Epithelial cell of prostate (primary cell): ENCODE measurements at places on chromosomes 7 and 10.
A peak's percentile ranks its signal among the peaks of the same experiment; 100 is the strongest.

- DNase-seq = no peak
Measured at GRCh38 chr7:43591558-43592180, 8.8 kb downstream of the STK17A start.

GRCh38 chr7:100222445-100223132, 2.8 kb downstream of the PVRIG start:
- DNase-seq = no peak

DNA sequence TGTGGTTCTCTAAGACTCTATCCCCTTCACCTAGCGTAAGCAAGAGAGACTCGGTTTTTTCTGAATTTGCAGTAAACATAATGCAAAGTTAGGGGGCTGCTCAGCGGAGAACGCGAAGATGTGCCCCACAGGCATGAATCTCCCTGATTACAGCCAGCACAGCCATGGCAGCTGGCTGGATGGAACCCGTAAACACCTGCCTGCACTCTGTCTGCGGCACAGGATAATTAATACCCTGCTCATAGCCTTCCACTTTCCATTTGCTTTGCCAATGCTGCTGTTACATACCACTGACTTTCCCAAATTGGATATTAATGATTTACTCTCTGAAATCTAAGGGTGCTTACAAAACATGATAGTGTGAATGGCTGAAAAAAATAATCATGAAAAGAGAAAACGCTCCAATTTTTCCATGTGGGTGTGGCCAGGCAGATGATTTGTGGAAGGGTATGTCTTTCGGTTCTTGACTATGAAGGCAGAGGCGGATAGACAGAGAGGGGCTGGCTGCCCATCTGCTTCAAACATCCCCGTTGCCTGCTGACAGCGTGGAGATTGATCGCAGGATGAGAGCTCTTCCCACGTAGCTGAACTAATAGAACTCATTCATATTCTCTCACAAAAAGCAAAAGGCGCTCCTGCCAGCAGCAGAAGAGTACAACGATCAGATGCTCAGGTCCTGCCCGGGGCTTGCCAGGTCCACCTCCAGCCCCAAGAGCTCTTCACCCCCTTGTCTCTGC, 193.2 kb upstream of the GHITM start:
- DNase-seq = no peak

DNA sequence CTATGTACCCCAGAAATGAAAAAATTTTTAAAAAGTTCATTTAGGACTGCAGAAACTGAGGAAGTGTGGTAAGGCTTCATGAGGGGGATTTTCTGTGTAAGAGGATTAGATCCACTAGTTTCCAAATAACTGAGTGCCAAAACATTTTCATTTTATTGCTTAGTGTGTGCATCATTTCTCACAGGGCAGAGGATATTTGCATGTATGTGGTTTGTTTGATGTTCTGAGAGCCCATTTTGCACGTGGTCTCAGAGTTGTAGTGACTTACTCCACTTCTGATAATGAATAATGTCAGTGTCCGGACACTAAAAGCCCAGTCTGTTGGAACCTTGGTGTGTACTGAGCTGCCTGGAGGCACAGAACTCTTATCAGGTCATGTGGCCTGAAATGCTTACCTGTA, 299.9 kb downstream of the AUTS2 start:
- DNase-seq = no peak

- DNase-seq = no peak
Measured at GRCh38 chr7:98276241-98276761, 5.2 kb upstream of the BRI3 start.

DNA sequence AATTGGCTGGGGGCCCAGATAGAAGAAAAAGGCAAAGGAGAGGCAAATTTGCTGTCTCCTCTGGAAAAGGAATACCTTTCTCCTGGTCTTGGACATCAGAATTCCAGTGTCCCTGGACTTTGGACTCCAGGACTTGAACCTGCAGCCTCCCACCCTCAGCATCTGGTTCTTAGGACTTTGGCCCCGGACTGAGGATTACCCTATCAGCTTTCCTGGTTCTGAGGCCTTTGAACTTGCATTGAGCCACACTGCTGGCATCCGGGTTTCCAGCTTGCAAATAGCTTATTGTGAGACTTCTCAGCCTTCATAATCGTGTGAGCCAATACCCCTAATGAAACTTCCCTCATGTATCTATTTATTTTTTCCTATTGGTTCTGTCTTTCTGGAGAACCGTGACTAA, 68.3 kb downstream of the DNAH11 start:
- no peak for DNase-seq

- DNase-seq = no peak
Measured at GRCh38 chr7:105800849-105801534, 75.4 kb downstream of the ATXN7L1 start.

DNA sequence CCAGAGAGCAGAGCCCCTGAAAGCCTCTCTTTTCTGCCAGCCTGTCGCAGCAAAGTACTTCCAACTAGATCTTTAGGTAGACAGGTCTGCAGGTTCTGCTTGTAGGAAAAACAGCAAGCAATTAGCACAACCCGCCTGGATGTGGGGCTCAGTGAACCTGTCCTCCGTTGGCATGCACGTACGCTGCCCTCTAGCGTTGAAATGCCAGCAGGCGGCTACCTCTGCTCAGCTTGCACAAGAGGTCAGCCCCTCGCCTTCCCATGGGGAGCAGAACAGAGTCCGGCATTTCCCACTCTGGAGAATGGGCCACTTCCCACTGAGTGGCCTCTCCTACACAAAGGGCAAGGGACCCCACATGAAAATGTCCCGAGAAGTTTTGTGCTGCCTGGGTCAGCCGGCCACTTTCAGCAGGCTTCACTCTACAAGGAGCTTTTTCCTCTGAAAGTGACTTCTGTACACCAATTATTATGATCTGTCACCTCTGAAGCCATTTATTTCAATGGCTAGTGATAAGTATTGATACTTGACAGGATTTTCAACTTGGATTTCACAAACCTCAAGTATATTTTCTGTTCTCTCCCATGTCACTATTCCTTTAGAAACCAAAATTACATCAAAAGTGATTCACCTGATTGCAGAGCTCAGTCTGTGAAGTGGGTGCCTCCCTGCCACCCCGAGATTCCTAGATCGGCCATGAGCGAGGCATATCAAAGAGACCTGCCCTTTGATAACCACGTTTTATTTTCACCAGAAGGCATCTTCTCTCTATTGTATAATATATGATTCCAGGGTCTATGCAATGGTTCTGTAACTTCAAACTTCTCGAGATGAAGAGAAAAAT, 56.7 kb downstream of the JCAD start:
- DNase-seq = peak; percentile 31

- DNase-seq = no peak
Measured at GRCh38 chr7:33667196-33667595, 238.1 kb upstream of the BMPER start.

DNA sequence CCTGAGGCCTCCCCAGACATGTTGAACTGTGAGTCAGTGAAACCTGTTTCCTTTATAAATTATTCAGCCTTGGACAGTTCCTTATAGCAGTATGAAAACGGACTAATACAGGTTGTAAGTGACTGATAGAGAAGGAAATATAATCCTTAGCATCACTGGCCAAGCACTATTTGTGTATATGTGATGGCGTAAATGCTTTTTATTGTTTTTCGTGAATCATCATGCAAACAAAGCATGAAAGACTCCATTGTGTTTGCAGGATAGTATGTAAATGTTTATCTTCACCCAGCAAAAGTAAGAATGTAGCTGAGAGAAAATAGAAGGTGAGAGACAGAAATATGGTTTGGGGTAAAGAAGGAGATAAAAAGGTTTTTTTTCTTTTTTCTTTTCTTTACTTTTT, 92.5 kb upstream of the LRGUK start:
- peak; percentile 29 for DNase-seq

DNA sequence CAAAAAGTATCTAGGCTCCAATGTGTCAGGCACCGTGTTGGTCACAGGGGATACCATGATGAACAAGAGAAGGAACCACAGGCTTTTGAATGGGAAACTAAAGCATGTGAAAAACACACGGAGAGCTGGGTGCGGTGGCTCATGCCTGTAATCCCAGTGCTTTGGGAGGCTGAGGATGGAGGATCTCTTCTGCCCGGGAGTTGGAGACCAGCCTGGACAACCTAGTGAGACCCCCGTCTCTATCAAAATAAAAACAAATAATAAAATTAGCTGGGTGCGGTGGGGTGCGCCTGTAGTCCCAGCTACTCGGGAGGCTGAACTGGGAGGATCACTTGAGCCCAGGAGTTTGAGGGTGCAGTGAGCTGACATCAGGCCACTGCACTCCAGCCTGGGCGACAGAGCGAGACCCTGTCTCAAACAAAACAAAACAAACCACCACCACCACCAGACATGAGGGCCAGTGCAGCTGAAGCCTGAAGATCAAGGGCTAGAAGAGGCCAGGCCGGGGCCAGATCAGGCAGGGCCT, 611 bp upstream of the COPS6 start:
- no peak for DNase-seq

GRCh38 chr7:155261031-155261985, 36.4 kb upstream of the INSIG1 start:
- no peak for DNase-seq

DNA sequence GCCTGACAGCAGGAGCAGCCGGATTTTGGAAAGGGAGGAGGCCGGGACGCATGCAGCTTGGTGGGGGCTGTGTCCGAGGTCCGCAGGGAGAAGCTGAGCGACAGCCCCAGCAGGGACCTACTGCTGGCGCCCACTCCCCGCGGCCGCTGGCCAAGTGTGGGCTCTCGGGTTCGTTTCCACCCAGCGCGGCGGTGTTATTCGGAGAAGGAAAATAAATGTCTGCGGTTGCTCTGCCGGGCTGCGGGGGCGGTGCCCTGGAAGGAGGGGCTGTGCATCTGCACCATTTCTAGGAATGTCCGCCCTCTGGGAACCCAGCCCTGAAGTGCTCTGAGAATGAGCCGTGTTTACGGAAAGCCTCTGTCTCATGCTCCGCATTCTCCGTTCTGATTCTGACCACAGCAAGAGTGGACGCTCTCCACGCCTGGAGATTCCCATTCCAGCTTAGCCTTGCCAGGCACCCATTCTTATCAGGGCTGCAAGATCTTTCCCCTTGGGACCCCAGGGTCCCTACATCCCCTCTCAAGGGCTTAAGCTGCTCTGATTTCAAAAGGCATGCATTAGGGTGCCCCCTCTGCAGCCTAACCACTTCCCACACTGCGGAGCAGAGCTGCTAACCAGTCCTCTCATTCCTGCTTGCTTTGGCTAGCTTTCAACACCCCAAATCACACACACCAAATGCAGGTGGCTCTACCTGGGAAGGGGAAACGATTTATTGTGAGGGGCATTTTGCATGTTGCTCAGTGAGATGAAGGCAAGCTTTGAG, 256.6 kb upstream of the GLI3 start:
- no peak for DNase-seq

DNA sequence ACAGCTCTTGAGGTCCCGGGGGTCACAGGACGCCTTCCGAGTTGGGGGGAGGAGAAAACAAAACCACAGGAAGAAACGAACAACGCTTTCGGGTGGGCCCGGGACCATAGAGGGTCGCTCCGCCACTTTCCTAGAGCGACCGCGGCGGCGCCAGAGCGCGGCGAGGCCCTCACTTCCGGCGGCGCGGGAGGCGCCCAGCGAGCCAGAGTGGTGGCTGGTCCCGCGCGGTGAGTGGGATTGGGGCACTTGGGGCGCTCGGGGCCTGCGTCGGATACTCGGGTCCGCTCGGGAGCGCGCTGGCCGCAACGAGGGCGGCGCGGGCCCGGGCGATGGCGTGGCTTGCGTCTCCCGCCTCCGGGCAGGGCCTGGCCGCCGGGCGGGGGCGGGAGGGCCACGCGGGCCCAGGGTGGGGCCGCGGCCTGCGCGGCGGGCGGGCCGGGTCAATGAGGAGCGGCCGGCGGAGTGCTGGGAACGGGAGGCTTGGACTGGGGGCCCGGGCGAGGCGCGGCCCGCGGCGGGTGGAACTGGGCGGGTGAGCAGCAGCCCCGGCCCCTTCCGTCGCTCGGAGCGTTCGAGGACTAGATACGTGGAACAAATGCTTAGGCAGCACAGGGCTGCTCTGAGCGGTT, at the start of gene ZNF22:
Gene ZNF22, plus strand, starts transcription at position 172 of the 629 bp plus-strand sequence. CDS start 2,446 bp downstream, outside the sequence.
- DNase-seq = no peak

GRCh38 chr10:22874189-22874854, 53.5 kb upstream of the ARMC3 start:
- no peak for DNase-seq

- no peak for DNase-seq
Measured at GRCh38 chr10:90674461-90674860, 183.4 kb downstream of the HTR7 start.

- DNase-seq = no peak
Measured at GRCh38 chr7:122803851-122804250, 82.4 kb downstream of the CADPS2 start.

GRCh38 chr10:78898341-78899097, 170.2 kb upstream of the ZMIZ1 start:
- no peak for DNase-seq

- no peak for DNase-seq
Measured at GRCh38 chr10:78804411-78805032, 264.2 kb upstream of the ZMIZ1 start.

DNA sequence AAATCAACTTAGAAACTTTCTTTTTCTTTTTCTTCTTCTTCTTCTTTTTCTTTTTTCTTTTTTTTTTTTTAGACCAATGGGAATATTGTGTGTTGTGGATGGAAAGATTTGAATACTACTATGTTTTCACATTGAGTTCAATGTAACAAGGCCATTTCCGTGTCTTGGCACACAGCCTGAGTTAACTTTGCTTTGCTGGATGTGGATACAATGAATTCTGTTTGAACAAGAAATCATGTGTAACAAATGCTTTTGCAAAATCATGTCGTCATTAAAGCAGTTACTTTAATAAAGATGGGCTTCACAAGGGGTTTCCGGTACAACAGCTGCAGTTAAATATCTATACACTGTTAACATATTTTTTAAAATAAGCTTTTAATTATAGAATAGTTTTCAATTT, 13.5 kb upstream of the ENTPD1 start:
- DNase-seq = no peak

DNA sequence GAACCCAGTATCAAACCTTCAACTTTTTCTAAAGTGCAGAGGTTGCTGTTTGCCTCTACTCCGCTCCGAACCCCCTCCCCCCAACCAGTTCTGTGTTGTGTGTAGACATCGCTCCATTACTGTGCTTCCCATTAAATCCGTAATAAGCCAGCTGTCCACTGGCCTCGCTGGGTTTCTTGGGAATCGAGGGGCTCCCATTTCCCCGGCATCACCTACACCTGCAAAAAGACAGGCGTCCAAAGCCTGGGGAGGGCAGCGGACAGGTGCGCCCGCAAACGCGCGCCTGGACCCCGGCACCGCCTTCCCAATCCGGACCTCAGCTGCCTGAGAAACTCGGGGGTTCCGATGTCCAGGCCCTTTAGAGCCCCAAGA, 631 bp downstream of the RTKN2 start:
- no peak for DNase-seq
